ENCODE measurements at places on chromosomes 5 and 9.

GRCh38 chr9:99069546-99069945 lies 35.4 kb upstream of the TGFBR1 start:
- no peak for DNase-seq

GRCh38 chr5:155480731-155481131 lies 467.2 kb downstream of the KIF4B start:
- DNase-seq: no peak

DNA sequence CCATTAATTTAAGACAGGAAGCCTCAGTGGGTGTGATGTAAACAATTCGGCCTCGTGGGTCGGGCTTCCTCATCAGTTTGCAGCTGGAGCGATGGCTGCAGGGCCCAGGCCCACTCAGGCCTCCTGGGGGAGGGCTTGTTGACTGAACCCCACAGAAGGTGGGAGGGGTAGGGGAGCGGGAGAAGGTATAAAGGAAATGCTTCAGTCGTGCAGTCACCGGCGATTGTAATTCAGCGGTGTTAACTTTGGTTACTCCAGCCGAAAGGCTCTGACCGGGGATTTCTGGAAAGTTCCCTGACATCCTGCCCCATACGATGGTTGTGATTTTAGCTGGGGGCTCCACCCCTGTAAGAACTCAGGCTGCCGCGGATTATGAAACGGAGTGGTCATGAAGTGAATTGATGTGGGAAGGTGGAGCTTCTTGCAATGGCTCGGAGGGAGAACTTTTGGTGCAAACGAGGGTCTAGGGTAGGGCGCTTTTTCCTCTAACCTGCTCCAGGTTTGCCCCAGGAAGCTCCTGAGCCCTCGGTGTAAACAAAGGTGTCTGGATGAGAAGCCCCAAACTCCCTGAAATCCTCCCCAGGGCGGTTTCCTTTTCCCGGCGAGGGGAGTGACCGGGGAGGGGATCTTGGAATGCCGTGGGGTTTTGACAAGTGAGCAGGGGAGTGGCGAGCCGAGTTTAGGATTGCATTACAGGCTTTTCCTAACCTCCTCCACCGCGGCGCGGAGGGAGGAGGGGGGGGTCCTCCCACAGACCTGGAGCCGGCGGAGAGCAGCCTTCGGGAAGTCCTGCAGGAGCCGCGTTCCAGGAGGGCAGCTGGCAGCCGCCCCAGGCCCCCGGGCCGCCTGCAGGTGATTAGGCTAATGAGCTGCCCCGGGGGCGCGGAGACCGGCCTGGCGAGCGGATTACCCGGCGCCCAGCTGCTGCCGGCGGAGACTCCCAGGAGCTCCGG lies 215.5 kb downstream of the PDZD2 start:
- no peak for DNase-seq

DNA sequence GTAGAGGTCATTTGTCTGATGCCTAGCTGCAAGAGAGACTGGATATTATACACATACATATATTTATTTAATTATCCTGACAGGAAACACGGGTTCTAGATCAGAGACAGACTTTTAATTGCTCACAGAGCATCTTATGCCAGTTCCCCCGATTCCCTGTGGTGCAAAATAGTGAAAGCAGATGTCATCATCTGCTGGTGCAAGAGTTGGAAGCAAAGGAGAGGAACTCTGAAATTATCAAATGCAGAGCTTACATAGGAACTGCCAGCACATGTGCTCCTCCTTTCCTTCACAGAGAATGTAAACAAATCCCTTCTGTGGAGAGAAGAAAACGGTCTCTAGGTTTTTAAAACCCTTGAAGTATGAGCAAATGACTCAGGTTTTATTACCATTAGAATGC lies 69.3 kb downstream of the DTWD2 start:
- no peak for DNase-seq

DNA sequence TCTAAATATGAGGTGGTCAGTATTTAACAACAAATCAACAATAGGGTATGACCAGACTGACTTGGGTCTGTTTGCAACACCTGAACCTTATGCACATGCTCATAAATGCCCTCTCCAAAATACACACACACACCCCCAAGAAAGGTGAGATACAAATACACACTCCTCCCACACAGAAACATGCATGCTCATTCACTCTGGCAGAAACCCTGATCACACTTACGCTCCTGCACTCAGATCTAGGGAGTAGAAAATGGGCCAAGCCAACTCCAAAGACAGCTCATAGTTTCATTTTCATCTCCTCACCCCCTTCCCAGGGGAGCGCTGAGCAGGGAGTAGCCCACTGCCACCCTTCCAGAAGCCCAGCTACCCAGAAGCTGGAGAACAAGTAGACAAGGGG lies 11.3 kb downstream of the TRIM7 start:
- no peak for DNase-seq

- no peak for DNase-seq
These were observed 312.8 kb downstream of the TLE4 start for GRCh38 chr9:79884546-79884945.

- no peak for DNase-seq
These were observed 597.0 kb downstream of the CHSY3 start for GRCh38 chr5:130501151-130501865.

DNA sequence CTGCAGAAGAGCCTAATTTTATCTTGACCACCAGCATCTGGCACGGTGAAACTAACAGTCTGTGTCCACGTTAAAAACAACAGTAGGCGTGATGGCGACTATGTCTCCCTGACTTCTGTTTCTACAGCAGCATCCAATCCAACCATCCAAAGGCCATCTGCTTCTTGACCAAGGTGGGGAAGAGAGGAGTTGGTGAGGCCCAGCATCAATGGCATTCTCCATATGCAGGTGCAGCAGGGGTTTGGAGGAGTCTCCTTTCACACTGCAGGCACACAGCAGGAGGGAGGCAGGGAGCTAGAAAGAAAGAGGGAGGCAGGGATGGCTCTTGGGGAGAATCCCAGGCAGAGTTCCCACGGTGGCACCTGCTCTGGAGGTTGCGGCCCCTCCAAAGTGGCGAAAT lies 27.0 kb downstream of the MGAT1 start:
- no peak for DNase-seq

DNA sequence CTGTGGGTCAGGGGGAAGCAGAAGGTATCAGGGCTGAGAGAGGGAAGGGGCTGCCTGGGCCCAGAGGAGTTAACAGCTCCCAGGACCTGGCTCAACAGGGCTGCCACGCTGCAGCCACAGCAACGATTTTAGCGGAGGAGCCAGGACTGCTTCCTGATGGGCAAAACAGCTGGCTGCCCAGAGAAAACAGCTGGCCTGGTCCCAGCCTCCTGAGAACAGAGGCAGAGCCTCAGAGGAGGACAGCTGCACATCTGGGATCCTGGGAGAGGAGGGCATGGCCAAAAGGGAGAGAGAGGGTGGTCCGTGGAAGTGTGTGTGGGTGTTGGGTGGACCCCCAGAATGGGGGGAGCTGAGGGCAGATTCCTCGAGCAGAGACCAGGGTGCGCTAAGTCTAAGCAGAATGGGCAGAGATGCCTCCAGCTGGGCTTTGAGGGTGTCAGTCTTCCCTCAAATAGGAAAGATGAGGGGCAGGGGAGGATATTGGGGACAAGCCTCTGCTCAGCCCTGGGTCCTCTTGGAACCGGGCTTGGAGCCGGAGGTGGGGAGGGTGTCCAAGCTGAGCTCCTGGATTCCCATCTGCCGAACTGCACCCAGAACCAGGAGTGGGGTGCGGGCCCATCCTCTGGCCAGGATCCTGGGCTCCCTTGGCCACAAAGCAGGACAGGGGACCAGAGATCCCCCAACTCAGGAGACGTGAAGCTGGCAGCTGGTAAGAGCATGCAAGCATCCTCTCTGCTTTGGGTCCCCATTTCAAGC lies 9.1 kb upstream of the CERCAM start:
- no peak for DNase-seq

GRCh38 chr9:74557571-74557970 lies 60.4 kb downstream of the RORB start:
- DNase-seq: no peak

DNA sequence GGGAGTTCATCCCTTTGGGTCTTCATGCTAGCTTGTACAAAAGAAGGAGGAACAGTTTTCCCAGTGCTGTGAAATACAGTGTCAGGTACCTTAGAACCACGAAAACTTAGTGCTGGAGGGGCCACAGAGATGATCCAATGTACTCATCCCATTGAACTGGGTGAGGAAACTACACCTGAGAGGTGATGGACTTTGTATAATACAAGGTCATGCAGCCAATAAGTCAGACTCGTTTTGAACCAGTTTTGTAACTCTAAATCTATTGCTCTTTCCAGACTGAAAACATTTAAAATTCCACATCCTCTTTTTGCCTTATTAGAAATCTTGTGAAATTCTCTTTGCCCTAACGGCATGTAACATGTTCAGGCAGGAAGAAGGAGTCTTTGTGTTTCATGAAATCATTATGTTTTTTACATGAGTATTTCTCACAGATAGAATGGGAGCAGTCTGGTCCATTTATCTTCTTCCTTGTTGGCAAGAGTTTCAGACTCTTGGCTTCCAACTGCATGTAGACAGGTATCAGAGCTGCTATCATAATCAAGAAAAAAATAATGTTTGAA lies 146.8 kb upstream of the FBXL7 start:
- DNase-seq: no peak

Data from amniotic stem cell (primary cell).